T-helper 1 cell treated with Interleukin-12 subunit alpha and Interleukin-12 subunit beta and Interleukin-4 antibody, amounts not matched to agents 30 ng/mL and 1 ng/mL, for 36 hours (primary cell): ENCODE measurements at places on chromosomes 6 and 20. TPM values are rescaled to one million over a fixed set of nuclear protein-coding genes. Genes with fewer than 3 reads are reported as not detected.

DNAH8 gene
- 0.12 and 0.41 TPM in 2 replicates for total RNA-seq

PPP1R14C gene
- 0.15 TPM in 1 of 2 replicates, not detected in the other for total RNA-seq

AVP gene
- not detected in 2 replicates for total RNA-seq

ZDHHC14 gene
- total RNA-seq: 18.3 and 20.2 TPM in 2 replicates

PRR18 gene
- not detected in 2 replicates for total RNA-seq

OSTM1 gene
- 39.8 and 43.3 TPM in 2 replicates for total RNA-seq

UST gene
- 0.10 and 0.32 TPM in 2 replicates for total RNA-seq

PPIL6 gene
- total RNA-seq: 0.29 TPM in 1 of 2 replicates, not detected in the other

CST3 gene
- total RNA-seq: 0.59 and 0.83 TPM in 2 replicates

ANGPT4 gene
- not detected in 2 replicates for total RNA-seq
